ENCODE measurements at places on chromosomes 16 and 17.

GRCh38 chr16:49660626-49661025 lies 195.3 kb downstream of the ZNF423 start:
- peak; percentile 2 for DNase-seq

DNA sequence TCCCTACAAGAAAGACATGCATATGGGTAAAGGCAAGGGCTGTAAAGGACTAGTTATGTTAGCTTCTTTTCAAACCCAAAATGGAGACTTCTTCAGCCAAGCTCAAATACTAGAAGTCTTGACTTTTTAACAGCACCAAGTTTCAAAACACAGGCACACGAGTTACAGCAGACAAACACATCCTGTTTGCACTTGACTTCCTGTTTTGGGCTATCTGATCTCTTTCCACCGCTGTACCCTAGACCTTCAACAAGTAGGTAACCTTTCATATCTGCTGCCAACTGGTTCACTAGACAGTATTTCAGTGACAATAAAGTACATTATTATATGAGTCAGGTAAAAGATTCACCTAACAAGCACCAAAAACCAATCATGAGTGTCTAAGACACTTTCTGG lies 12.3 kb downstream of the RFFL start:
- DNase-seq, result no peak

GRCh38 chr17:61009663-61010062 lies 332.0 kb downstream of the BCAS3 start:
- DNase-seq, result no peak

- no peak for DNase-seq
Measured at GRCh38 chr16:57741660-57742191, 6.2 kb downstream of the KATNB1 start.

DNA sequence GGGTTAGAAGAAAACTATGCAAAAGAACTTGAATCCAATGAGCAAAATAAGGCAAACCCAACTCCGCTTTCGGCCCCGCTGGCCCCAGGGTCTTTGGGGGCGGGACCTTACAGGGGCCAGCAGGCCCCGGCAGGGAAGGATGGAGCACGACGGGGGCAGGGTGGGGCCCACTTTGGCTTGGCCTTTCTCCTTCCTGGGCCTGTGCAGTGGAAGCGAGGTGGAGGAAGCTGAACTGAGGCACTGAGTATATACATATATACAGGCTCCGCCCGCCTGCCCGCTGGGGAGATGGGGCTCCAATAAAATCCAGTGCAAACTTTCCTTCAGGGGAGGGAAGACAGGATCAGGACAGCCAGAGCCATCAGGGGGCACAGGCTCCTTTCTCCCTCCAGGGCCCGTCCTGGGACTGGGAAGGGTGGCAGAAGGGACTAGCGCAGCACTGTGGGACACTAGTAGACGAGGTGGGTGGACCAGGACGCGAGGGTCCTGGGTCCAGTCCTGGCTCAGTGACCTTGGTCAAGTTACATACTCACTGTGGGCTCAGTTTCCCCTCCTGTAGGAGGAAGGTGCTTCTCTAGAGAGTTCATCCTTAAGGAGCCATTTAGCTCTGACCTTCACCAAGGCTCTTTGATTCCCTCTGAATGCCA lies 20.9 kb upstream of the MPO start:
- DNase-seq, result no peak

- DNase-seq, result peak; percentile 59
Measured at GRCh38 chr16:13866073-13866472, 53.9 kb upstream of the ERCC4 start.

- no peak for DNase-seq
Measured at GRCh38 chr17:46043606-46044005, 44.6 kb downstream of the STH start.

Data from LoVo (cell line).